ENCODE measurements at places on chromosomes 16 and 17.

GRCh38 chr16:7246578-7246977, 86.1 kb upstream of the RBFOX1 start:
- no peak for DNase-seq

GRCh38 chr17:7632492-7632894, 2.6 kb downstream of the SHBG start:
- no peak for DNase-seq

DNA sequence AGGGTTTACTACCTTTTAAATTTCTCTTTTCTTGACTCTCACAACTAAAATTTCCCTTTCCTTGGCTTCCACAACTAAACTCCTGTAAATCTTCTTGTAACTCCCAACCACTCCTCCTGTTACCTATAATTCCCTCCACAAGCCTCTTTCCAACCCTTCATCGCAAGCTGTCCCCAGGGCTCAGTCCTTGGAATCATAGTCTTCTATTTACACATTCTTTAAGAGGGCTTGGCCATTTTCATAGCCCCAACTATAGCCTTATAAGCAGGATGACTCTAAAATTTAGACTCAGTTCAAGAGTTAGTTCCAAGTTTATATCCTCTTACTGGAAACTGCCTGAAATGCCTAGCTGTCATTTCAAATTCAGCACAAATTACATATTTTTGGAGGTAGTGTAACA, 23.9 kb downstream of the GLG1 start:
- no peak for DNase-seq

GRCh38 chr16:72846594-72846993, 201.3 kb downstream of the ZFHX3 start:
- no peak for DNase-seq

DNA sequence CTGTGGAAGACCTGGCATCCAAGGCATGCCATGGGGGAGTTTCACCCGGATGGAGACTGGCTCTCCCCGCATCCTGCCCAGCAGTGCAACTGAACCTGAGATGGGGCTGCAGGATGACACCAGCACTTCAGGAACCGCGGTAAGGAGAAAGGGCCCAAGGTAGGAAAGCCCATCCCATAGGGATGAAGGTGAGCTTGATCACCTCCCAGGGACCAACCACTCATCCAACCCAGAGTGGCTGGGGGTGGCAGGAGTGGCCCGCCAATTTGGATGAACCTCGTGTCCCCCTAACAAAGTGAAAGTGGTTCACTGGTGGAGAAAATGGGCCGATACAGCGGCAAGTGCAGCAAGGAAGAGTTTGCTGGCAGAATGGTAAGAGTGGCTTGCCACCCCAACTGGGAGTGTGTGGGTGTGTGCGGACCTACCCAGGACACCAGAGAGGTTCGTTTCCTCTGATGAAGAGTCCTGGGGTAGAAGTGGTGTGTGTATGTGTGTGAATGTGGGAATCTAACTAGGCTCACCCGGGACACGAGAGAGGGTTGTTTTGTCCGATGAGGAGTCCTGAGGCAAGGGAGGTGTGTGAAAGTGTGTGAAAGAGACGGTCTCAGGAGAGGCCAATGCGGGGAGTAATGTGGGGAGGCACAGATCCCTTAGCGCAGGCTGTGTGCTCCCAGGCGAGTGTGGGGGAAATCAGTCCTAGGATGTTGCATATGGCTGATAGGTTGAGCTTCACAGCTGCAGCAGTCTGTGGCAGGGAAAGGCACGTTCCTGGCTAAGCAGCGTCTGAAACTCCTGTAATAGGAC, 22.6 kb downstream of the ACSM1 start:
- DNase-seq: no peak

- no peak for DNase-seq
Observed at GRCh38 chr17:30920683-30921543, 832 bp upstream of the ADAP2 start.

DNA sequence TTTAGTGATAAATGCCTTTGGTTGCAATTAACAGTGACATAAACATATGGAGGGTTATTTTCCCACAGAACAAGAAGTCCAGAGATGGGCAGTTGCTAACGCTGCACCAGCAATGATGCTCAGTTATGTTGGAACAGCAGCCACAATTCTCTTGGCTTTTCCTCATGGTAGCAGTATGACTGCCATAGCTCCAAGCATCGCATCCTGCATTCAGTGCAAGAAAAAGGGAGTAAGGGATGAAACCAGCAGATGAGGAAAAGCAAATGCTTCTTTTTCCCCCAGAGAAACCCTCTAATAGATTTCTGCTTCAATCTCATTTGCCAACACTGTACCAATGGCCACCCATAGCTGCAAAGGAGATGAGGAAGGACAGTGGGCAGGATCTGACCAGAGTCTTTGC, 13.0 kb upstream of the ZCCHC14 start:
- DNase-seq: no peak

Measured in activated CD8-positive, alpha-beta memory T cell treated with anti-CD3 and anti-CD28 coated beads for 1 hour (primary cell).